Thymus (tissue), 14 donors: ENCODE measurements at places on chromosomes 7 and 10.

- no peak for DNase-seq
Measured at GRCh38 chr10:100037758-100038315, 28.1 kb upstream of the DNMBP start.

GRCh38 chr7:18337048-18337809 is 158.3 kb upstream of the HDAC9 start:
- DNase-seq = no peak

- no peak for DNase-seq
Measured at GRCh38 chr7:155746188-155746587, 66.1 kb downstream of the SHH start.

DNA sequence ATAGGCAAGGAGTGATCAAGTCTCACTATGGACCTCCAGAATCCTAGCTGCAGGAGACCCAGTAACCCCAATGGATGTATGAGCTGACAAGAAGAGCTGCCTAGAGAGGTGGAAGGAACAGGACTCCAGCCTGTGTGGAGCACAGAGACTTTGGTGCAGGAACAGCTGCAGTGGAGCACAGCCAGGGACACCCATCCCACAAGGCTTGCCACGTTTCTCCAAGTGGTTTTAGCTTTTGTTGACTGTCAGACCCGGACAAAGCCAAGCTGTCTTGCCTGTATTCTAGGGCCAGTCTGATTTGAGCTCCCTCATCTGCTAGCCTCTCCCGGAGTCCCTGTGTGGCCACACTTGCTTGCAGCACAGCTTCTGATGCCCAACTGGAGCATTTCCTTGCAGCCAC is 224.7 kb downstream of the CHRM2 start:
- DNase-seq = no peak

- DNase-seq = no peak
Measured at GRCh38 chr10:95266674-95267095, 24.1 kb downstream of the PDLIM1 start.

- DNase-seq = no peak
Measured at GRCh38 chr10:7265396-7266123, 145.3 kb downstream of the SFMBT2 start.

- DNase-seq = no peak
Measured at GRCh38 chr10:112141292-112141691, 42.3 kb downstream of the GPAM start.

DNA sequence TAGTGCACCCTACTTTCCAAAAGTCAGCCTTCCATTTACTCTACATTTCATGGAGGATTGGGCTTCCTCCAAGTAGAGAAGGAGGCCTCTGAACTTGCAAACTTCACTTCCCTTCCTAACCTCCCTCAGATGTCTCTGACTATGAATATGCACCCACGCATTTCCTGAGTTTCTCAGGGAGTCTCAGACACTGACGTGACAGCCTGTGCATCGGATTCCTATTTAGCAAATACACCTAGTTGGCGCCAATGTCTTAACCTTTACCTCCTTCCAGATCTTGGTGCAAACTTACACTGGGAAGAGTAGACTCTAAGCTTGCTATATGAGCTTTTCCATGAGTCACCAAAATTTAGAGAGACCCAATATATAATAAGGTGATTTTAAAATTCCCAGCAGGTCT is 920.1 kb upstream of the AUTS2 start:
- DNase-seq = no peak

DNA sequence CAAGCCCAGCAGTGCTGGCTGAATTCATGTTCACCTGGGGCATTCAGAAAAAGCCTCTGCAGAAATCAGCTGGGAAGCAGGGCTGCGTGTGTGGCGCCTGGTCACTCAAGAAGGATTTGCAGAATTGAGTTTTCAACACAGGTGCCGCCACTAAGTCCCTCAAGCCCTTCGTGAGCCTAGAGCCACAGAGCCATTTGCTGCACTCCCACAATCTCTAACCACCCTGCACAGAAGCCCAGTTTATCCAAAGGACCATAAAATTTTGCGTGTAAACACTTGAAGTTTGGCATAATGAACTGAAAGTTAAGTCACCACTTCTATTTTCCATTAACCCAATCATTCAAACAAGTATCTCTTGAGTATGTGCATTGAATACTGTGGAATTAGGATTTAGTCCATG is 136.2 kb downstream of the DIP2C start:
- DNase-seq = no peak

- DNase-seq = no peak
Measured at GRCh38 chr10:121511943-121512342, 86.3 kb downstream of the FGFR2 start.

DNA sequence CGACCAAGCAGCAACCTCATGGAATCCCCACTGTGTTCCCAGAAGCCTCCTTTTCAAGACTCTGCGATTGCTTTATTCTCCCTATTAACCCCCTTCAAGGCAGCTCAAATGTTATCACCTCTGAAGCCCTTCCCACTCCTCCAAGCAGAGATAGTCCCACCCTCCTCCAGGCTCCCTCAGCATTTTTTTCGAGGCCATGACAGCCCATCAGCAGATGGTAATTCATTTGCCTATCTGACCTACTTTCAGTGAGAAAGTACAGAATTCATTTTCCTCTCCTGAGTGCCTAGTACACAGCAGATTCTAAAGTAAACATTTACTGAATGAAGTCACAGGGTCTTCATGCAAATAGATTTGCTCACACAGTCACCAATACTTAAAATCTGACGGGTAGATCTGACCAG is 47.8 kb downstream of the HERPUD2 start:
- no peak for DNase-seq

DNA sequence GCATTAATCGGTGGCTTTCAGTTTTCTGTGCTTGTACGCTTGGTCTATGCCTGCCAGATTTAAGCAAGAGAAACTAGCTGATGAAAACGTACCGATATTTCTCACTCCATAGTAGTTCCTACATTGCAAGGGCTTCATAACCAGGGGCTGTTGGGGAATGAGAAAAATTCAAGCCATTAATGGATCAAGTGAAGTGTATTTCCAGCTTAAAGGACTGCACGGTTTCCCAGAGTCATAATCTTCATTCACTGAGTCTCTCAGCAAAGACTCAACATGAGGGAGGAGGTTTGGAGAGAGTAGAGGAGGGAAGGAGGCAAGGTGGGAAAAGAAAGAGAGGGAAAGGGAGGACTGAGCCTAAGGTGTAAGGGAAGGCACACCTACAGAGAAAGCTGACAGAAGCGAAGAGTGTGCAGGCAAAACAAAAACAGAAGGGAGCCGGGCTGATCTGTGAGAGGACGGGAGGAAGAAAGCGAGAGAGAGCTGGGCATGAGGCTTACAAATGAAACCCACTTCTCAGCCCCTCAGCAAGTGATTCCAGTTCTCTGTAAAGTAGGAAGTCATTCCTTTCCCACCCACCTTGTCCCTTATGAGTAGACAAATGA is 625 bp downstream of the GIMAP2 start:
- DNase-seq = no peak

- no peak for DNase-seq
Measured at GRCh38 chr10:92757066-92757710, 67.4 kb downstream of the HHEX start.

DNA sequence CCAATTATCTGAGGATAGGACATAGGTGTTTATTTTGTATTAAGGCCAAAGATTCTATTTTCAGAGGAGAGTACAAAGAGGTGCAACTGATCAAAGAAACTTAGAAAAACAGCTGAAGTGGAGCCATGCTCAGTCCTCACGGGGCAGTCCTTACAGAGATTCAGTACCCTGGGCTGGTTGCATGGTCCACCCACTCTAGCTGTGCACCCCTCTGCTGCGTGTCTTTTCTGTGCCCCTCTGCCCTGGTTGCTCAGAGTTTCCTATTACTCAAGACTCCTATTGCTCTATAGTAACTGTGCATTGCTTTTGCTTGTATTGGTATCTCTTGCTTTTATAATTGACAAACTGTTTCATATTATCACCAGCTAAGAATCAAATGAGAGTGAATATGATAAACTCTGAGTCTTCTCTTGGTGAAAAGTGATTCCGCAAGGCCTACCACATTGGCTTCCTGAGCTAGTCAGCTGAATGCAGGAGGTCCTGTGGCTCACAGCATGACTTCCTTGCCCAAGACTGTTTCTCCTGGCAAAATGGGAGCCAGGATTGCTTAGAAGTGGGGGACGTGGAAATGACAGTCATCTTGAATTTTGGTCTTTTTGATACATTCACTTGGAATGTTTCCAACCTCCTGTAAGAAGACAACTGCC is 137.0 kb downstream of the GLCCI1 start:
- DNase-seq = no peak

DNA sequence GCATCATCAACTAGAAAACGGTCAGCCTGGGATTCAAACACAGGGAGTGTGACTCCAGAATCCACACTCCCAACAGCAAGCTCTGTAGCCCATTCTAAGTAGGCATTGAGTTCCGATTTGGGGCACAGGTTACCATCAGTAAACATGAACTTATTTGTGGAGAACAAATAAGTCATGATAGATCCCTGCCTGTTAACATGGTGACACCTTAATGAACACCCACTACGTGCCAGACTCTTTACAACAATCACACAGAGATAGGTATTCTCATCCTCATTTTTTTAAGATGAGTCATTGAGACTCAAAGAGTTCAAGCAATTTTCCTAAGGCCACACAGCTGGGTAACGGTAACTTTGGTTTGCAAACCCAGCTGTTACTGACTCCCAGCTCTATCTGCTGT is 91.5 kb downstream of the LYZL2 start:
- DNase-seq = no peak

- peak; percentile 12 for DNase-seq
Measured at GRCh38 chr7:129781928-129782817, 170.6 kb downstream of the UBE2H start.

DNA sequence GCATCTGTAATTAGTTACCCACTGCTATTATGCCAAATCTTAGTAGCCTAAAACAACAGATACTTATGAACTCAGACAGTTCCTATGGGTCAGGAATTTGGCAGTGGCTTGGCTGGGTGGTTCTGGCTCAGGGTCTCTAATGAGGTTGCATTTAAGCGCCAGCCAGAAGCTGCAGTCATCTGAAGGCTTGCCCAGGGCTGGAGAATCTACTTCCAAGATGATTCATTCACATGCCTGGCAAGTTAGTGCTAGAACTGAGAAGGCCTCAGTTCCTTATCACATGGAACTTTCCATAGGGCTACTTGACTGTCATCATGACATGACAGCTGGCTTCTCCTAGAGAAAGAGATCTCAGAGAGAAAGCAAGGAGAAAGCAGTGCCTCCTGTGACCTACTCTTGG is 121.3 kb downstream of the AVL9 start:
- no peak for DNase-seq

DNA sequence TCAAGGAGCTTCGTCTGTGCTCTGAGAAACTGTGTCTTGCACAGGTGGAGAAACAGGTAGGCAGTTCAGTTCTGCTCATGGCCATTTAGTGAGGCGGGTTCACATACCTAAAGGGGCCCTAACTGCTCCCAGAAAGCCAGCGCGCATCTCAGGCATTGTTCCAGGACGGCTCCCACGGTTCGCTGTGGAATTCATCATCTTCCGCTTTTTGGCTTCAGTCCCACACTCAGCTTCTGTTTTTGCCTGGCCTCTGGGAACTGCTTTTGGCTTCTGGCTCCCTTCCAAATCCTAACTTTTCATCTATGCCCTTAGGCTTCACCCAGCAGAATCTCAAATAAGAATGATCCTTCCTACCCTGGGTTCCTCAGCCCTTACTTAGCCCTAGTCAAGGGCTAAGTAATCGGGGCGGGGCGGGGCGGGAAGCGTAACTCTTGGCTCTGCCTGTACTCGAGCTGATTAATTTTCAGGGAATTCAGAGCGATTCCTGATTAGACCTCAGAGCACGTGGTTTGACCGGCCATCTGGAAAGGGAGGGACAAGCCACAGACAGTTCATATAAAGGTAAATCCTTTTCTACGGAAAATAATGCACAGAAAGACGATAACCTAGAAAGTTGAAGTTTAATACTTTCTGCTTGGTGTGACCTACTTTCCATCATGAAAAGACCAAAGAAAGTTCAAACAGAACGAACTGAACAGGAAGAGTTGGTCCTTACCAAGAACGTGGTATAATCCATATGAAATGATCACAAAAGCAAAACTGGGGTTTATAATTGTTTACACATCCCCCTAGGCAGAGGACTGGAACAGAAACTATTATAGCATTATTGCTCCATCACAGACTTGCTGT is 105.7 kb downstream of the ST8SIA6 start:
- no peak for DNase-seq

DNA sequence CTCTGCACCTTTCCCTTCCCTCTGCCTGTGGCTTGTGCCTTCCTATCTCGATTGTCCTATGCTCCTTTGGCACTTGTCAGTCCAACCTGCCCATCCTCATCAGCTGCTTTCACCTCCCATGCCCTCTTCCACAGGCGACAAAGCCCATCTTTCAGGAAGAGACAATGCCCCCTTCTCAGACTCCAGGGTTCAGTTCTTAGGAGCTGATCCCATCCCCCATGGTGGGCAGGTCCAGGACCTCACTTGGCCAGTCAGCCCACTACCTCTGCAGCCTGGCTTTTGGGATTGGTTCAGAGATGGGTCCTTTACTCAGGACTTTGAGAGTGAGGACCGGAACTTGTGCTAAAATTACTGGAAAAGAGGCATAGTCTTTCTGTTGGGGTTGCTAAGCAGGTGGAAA is 74.0 kb upstream of the NANOS1 start:
- DNase-seq = no peak

- no peak for DNase-seq
Measured at GRCh38 chr7:36115448-36116321, 37.4 kb upstream of the EEPD1 start.

DNA sequence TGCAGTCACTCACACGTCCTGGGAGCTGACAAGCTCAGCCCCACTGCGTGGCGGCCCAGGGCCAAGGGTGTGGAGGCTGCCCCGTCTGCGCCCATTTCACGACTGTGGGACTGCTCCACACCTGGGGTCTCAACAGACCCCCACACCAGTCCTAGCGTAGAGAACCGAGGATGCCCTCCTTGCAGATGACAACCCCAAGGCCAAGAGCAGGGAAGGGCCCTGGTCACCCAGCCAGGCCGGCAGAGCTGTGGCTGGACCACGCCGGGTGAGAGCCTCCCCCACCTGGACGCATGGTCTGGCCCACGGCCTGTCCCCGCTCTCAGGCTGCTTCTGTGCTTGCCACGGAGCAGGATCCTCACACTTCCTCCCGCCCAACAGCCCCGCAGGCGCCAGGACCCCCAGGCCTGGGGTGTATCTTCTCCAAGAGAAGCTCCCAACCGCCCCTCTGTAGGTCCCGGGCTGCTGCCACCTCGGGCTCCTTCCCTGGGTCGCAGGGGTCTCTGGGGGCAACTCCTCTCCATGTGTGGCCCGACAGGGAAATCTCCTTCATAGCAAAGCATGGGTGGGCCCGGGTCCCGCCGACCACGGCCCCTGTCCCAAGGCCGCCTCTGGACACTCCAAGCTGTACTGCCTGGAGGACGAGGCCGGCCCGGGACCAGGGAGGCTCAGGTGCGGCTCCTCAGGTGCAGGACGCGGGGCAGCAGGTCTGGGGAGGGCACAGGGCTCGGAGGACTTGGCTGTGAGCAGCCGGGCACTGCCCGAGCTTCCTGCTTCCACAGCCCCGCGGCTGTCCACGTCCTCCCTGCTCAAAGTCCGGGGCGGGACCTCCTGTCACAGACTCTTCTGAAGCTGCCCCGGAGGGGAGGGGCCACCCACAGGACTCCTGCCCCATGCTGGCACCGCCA is 88.8 kb downstream of the FOXL3 start:
- no peak for DNase-seq

DNA sequence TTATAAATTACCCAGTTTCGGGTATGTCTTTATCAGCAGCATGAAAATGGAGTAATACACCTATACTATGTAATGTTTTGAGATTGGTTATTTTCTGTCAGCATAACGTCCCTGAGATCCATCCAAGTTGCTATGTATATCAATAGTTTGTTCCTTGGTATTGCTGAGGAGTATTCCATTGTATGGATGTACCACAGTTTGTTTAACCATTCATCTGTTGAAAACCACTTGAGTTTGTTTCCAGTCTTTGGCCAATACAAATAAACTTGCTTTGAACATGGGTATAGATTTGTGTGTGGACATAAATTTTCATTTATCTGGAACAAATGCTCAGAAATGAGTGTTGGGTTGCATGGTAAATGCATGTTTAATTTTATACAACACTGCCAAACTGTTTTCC is 103.3 kb upstream of the GSDME start:
- DNase-seq = no peak
